ENCODE measurements at places on chromosomes 6 and 20. TPM values are rescaled to one million over a fixed set of nuclear protein-coding genes. Genes with fewer than 3 reads are reported as not detected.

DNA sequence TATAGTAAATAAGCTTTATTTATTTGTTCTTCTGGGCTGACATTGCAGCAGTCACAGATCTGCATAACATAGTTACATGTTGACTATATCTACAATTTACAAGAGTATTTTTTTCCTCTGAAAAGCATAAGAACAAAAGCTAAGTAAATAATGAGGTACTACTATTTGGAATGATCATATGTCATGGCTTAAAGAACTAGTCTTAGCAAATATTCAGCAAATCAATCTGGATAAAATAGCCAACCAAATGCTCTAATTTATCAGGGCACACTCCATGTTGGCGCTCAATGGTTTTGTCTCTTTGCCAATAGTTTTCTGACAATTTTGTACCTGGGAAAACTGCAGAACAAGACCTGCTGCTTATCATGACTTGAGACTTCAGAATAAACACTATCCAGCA is 233.4 kb upstream of the RIN2 start:
- DNase-seq = no peak

GRCh38 chr6:36320475-36320874 is 16.2 kb downstream of the BNIP5 start:
- DNase-seq = no peak

GRCh38 chr20:62335532-62335931 is 31.6 kb downstream of the LAMA5 start:
- DNase-seq = no peak

ULBP2 gene
- 2.9 TPM for total RNA-seq

DNA sequence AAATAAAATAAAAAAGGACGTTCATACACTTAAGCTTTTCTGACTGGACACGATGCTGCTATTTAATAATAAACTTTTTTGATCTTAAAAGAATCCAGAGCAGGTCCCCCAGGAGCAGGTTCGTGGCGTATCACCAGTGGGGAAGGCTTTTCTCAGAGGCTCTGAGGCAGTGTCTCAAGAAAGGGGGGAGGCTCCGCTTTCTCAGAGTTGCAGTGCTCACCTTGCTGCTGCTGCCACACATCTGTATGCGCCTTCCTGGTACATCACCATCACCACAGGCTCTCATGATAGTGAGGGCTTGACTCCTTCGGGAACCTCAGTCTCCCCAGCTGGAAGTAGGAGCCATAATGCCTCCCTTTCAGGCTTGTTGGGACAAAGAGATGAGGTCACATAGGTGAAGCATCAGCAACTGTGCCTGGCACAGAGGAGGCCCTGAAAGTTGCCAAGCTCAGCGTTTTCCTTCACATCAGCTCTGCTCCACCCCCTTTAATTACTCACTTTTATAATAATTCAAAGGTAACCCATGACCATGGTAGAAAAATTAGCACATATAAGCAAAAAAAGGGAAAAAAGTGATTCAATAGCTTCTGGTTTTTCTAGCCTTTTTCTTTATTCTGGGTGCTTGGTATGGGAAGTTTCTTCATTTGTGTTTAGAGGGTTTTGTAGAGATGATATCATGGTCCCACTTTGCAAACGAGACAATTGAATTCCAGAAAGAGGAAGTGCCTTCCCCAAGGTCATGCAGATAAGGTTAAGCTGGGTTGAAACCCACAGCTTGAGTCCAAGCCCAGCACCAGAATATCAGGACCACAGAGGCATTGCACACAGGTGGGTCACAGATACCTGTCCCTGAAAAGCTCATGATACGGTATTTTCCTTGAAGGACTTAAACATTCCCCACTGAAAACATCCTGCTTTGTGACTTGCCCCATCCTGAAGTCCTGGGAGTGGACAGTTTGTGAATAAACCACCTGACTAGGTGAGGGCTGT is 24.5 kb downstream of the SRSF3 start:
- DNase-seq = no peak

DNA sequence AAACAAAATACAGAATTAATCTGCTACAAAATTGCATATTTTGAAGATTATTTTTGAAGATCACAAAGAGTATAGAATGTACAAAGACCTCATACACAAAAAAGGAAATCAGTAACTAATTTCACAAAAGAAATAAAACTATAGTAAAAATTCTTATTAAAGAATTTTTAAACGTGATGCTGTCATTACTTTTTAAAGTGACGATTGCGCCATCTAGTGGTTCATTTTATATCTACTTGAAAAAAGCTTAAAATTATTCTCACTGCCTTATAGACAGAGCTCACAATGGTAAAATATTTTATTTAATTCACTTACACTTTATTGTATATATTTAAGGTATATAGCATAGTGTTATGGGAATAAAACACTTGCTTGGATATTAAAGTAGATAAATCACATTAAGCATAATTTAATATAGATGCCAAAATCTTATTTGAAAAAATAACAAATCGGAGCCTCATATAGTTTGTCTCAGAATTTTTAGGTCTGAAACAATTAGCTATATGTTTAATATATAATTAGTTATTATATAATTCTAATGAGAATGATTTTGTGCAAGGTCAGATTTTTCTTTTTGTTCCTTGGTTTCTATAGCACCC is 128.8 kb downstream of the PHF3 start:
- DNase-seq = peak; percentile 61

GRCh38 chr20:57676589-57677583 is 32.9 kb downstream of the PMEPA1 start:
- DNase-seq = peak; percentile 71

CEP85L gene
- total RNA-seq = 12.5 TPM

DNA sequence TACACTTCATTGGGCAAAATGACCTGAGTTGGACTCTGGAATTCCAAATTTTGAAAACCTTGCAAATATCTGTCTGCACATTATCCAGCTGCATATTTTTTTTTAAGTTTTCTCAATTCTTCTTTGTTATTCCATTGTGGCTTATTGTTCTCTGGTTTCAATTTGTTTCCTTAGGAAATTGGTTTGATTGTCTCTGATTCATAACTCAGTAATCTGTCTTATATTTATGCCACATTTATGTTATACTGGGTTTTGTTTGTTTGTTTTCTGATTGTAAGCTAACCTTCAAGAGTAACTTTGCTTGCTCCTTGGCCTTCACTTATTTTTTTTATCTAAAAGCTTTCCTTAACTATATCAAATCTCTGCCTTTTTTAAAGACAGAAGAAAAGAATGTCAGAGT is 193.3 kb upstream of the PLCB4 start:
- no peak for DNase-seq

DUSP15 gene
- 4.1 TPM for total RNA-seq

GRCh38 chr6:72290620-72291019 is 331.2 kb upstream of the KCNQ5 start:
- no peak for DNase-seq

GRCh38 chr20:35093267-35093884 is 769 bp upstream of the TRPC4AP start:
- DNase-seq = no peak

DNA sequence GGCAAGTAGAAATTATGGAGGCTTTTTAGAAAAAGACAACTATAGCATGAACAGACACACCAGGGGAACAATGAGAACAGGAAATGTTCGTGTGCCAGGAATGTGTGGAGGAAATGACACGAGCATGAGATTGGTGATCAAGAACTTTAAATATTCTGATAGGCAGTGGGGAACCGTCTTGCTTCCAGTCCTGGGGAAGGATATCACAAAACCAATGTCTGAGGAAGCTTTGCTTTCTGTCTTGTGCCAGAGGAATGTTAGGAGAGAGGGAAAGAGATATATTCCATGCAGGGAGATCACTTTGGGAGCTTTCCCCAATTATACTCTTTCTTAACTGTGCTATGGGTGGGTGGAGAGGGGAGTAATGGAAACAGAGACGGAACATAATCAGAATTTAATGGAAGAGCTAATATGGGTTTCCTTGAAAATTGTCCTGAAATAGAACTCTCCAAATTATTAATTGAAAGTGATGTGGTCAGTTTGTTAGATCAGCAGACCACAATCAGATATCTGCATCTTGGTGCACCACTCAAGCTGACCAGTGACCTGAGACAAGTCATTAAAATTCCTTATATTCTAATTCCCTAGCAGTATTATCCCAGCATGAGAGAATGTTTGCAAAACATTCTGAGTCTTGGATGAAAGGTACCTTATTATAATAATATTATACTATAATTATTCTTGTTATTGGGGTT is 178.2 kb downstream of the SOX4 start:
- no peak for DNase-seq

DNA sequence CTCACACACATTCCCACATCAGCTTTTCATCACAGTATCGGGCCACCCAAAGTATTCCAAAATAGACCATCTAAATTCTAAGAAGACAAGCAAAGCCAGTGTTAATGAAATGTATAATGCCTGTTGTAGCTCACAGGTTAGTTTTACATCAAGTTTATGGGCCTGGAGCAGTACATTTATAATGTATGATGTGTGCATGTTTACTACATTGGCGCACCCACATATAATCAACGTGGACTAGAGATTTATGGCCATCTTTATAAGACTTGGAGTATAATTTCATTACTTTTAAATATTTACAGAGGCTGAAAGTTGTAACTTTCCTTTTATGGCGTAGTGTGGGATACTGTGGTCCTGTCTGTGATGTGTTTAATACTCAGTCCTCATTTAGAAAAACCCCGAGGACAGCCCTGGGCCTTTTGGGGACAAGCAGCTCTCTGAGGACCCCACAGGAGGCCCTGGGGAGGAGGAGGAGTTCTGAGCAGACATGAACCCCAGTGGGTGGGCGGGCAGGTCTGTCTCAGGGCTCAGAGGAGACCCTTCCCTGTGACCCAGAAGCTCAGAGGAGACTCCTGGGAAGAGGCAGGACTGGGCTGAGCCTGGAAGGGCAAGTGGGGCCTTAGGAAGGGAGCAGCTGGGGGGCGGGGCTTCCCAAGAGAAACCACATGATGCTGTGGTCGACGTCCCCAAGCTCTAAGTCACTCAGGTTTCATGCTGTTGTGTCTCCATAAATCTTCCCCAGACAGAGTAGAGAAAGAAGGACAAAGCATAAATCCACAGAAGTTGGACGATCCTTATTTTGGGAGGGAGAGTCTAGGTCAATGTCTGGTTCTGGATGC is 232.1 kb downstream of the PREX1 start:
- DNase-seq = no peak

PGC gene
- total RNA-seq = 19.2 TPM

GRCh38 chr6:147949981-147950622 is 392.5 kb upstream of the SASH1 start:
- DNase-seq = peak; percentile 14

DNA sequence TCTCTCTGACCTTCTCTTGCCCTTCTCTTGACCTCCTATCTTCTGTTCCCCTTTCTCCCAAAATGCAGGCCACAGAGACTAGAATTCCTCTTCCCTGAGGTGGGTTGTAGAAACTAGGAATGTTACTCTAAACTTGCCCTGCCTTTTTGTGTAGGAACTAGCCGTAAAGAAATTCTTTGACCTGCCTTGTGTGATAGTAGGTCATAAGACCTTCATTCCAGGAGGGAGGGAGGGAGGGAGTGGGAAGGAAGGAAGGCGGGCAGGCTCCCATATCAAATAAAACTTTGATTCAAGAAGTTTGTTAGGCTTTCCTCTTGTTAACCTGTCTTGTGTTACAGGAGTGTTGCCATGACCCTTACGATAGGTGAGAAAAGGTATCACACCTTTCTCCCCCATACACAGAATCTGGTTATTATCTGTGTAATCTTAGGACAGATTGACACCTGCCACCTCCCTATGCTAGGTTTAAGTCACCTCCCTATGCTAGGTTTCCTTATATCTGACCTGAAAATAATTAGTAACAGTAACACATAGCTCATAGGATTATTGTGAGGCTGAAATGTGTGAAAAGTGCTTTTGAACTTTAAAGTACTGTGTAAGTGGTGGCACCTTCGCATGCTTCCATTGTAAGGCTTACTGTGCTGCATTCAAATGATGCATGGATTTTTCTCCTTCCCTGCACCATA is 32.6 kb upstream of the FUCA2 start:
- DNase-seq = peak; percentile 29

- DNase-seq = no peak
Measured at GRCh38 chr20:59636766-59637370, 32.5 kb downstream of the PHACTR3 start.

- no peak for DNase-seq
Measured at GRCh38 chr6:11025921-11026635, 18.0 kb downstream of the ELOVL2 start.

DNA sequence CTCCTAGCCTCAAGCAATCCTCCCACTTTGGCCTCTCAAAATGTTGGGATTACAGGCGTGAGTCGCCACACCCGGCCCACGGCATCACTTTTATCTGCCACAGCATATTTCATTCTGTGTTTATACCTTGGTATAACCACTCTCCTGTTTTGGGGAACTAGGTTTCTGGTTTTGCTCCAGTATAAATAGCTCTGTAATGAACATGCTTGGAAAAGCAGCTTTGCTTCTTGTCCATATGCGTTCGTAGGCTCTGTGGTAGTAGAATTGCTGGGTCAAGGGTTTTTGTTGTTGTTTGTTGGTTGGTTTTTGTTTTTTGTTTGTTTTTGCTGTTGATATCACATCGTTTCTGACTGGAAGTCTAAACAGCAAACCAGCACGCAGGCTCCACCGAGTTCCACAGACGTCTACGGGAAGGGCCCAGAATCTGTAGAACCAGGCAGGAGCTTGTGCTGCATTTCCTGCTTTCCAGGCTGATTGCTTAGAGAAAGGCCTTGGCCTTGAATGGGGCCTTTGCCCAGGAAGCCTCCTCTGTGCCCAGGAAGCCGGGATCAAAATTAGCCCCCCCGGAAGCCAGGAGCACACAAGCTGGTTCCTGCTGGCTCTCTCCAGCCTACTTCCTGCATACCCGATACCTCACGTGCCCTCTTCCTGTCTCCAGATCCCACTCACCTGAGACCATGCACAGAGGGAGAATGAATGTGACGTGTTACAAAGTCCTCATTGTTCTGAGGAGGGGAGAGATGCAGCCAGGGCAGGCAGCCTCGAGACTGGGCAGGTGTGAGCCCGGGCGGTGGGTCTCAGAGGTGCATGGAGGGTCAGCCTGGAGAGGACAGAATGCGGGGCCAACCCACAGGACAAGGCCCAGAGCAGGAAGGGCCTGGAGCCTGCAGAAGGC is 34.7 kb downstream of the AAR2 start:
- peak; percentile 20 for DNase-seq

DNA sequence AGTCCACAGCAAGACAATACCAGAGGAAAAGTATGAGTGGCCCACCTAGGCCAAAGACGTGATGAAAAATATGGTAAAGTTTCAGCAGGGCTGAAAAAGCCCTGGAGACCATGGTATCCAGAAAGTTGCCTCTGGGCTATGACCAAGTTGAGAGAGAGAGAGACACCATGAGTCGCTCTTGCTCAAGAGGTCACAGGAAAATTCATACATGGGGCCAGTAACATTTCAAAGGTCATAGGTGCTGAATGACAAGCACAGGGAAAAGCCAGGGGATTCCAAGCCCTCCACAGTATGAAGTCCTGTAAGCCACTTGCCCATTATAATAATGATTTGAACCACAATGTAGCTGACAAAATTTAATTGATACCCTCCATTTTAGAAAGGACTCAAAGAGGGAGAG is 657.7 kb upstream of the CITED2 start:
- DNase-seq = no peak

GRCh38 chr6:24856901-24857670 is 58.4 kb upstream of the ARMH2 start:
- DNase-seq = no peak

DNA sequence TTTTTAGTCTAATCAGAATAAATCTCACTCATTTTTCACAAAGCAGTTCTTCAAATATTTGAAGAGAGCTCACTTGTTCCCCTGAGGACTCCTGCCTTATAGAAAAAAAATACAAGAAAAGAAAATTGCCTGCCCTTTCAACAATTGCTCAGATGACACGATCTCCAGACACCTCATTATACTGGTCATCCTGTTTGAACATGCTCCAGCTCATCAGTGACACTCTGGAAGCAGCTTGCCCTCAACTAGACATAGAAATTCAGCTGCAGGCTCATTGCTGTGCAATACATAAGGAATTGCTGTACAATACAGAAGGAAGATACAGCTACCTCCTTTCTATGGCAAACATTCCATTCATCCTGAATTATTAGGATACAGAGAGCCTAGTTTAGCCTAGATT is 73.1 kb downstream of the OPN5 start:
- DNase-seq = peak; percentile 51
